Activated CD4-positive, alpha-beta T cell treated with anti-CD3 and anti-CD28 coated beads, Interleukin-2, amount 50 U/mL, for 4 hours (primary cell): ENCODE measurements at places on chromosomes 11 and 22.

- no peak for DNase-seq
Observed at GRCh38 chr11:67119585-67120391, 725 bp downstream of the KDM2A start.

DNA sequence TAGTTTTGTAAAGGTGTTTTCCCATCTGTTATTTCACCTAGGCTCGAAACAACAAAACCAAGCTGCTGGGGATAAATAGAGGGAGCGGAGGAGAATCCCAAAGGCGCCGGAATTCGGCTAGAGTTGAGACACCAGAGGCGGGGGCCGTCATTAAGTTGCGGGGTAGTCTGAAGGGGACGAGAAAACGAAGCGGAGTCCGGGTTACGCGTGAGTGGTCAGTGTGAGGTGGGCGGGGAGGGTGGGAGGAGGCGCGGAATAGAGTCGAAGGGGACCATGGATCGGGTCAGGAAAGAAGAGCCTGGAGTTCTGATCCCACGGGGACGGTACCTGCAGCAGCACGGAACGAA, 361 bp downstream of the SRPRA start:
- DNase-seq, result no peak

GRCh38 chr11:3982431-3982830, 112.2 kb upstream of the RRM1 start:
- DNase-seq, result no peak

DNA sequence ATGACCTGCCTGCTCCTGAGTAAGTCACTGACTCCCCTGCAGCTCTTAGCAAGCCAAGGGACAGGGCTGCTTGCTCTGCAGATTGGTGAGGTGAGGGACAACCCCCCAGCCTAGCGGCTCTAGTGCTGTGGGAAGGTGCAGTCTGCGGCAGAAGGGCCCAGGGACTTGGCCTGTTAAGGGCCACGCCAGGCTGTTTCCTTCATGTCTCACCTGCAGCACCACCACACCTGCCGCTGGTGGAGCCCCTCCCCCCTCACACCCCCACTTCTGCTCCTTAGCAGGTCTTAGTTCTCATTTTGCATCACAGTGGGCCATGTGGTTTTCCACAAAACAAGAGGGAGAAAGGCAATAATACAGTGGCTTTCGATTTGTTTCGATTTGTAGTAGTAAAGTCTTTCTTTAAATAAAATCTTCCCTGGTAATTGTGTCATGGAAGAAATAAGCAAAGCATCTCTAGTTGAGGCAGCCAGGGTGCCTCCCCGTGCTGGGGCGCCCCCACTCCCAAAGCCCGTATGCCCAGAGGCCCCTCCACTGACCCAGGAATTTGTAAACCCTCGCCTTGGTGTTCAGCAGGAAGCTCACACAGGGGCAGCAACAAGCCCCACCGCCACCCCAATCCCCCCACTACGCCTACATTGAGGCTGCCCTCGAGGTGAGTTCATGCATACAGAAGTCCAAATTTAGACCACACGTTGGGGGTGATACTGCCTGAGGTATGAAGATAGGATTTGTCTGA, 86.5 kb upstream of the CLDN5 start:
- DNase-seq, result no peak

DNA sequence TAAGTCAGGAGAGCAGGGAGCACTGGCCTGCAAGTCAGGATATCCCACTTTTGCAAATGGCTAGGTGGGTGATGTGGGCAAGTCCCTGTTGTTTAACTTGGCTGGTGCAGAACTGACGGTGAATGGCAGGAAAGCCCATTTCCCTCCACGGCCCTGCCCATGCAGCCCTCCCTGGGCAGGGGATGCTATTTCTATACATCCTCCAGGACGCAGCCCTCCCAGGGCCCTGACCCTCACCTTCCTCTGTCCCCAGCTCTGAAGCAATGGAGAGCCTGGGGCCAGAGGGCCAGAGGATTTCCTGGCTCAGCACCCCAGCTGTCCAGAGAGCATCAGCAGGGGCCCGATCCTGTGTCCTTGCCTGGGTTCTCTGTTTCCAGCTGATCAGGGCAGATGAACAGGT, 91.3 kb downstream of the TSPAN18 start:
- DNase-seq, result no peak

GRCh38 chr11:112836256-112836602, 125.0 kb upstream of the NCAM1 start:
- no peak for DNase-seq

- no peak for DNase-seq
Observed at GRCh38 chr11:74366576-74366975, 31.7 kb downstream of the PGM2L1 start.

DNA sequence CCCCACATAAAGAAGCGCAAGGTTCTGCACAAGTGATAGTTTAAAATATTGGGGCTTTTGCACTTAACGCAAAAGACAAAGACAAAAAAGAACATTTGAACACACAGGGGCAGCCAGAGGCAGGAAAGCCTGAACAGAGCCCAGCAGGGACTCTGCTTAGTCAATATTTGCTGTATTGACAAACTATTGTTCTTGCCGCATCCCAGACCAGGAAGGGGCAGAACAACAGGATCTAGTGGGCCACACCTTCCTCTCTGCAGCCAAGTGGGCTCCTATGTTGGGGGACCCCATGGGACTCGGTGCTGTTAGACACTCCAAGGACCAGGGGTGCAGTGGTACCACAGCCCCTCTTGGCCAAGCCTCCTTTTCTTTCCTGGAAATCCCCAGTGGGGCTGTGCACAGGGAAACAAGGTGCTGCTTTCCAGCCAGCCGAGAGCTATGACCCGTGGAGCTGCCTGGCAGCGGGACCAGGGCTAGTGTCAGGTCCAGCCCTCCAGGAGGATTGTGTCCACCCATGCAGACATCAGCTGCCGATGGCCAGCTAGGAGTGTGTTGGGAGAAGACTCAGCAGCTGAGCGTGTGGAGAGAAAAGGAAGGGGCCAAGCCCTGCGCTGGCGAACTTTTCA, 43.3 kb upstream of the ANO1 start:
- DNase-seq, result no peak

DNA sequence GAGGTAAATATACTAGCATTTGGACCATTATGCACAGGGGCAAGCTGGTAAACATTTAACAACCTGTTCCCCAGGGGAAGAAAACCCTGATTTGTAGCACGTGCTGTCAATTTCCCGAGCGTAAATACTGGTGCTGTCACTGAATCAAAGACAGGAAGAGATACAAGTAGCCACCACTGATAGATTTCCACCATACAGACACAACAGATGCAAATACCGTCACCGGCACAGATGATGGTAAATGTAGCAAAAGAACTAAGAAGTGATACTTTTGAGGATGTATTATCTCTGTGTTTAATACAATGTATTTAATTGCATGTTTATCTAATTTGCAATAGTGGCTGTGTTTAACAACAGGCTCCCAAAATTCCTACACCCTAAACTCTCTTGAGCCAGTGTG, 39.6 kb downstream of the SHISAL1 start:
- no peak for DNase-seq

GRCh38 chr11:5531053-5531831, 14.7 kb upstream of the UBQLNL start:
- DNase-seq, result no peak

- no peak for DNase-seq
Observed at GRCh38 chr11:77165066-77165465, 37.0 kb downstream of the MYO7A start.

- DNase-seq, result peak; percentile 13
Observed at GRCh38 chr11:35617687-35618496, at the start of gene FJX1. FJX1 (plus strand) TSS chr11:35618460; CDS start chr11:35618637, 177 bp downstream.

- no peak for DNase-seq
Observed at GRCh38 chr22:35335936-35336781, 36.5 kb downstream of the TOM1 start.

DNA sequence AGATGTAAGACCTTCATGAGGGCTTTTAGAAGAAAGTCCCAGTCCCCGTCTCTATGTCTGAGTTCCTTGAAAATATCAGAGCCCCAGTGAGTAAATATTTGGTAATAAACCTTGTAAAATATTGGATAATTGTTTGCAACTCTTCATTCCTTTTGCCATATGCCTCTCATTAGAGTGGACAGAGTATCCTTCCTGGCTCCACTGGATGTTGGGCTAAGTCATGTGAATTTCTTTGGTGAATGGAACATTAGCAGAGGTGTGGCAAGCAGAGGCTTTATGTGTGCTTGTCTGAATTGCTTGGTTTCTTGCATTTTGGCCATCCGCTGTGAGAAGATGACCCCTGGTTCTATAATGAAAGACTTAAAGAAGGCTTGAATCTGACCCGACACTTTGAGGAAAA, 490.3 kb downstream of the METTL15 start:
- DNase-seq, result no peak

DNA sequence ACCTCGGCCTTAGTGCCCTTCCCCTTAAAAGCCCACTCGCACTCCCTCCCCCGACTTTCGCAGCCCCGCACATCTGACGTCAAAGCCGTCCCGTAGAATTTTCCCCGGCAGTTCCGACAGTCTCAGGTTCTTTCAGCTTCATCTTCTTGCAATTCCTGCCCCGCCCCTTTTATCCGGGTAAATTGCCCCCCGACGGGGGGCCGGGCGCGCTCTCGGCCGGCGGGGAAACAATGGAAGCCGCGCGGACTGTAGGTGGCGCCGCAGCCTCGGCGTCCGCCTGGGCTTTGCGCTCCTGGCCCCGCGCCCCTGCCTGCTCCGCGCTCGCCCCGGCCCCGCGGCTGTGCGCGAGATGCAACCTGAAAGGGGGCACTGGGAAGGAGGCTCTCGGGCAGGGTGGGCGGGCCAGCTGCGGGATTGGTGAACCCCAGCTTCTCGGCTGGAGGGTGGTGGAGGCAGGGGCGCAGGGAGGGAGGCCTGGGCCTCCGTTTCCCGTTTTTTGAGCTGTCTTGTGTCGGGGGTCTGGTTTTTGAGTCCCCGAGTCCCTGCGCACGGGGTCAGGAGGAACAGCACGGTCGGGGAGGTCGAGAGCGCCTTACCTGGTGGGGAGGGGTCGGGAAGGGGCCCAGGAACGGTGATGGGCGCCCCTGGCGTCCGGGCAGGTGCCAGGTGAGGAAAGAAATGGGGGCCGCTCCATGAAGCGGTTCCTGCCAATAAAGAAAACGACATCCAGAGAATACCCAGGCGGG, 859 bp upstream of the FGF19 start:
- no peak for DNase-seq

GRCh38 chr11:113894421-113894996, 10.1 kb upstream of the HTR3B start:
- DNase-seq, result no peak

GRCh38 chr11:119249671-119250010, 43.5 kb downstream of the CBL start:
- no peak for DNase-seq

DNA sequence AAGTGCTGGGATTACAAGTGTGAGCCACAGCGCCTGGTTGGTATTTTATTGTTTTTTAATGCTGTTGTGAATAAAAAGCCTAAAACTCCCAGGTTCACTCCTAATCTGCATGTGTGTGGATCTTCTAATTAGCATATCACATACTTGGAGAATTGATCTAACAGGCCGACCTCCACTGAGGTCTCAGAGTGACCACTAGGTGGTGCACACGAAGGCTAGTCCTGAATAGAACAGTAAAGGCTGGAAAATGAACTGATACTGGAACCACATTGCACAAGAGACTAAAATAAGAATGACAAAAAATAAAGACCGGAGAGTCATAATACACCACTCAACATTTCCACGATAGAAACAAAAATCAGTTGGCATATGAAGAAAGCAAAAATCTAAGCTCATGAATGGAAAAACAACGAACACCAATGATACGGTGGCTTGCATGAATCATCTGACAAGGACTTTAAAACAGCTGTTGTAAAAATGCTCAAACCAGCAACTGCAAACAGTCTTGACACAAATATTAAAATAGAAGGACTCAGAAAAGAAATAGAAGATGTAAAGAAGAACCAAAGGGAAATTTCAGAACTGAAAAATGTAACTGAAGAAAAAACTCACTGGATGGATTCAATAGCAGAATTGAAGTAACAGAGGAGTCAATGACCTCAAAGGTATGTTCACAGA, 19.2 kb downstream of the PIM3 start:
- no peak for DNase-seq

- no peak for DNase-seq
Observed at GRCh38 chr22:22684580-22685561, 40.5 kb downstream of the GGTLC2 start.

DNA sequence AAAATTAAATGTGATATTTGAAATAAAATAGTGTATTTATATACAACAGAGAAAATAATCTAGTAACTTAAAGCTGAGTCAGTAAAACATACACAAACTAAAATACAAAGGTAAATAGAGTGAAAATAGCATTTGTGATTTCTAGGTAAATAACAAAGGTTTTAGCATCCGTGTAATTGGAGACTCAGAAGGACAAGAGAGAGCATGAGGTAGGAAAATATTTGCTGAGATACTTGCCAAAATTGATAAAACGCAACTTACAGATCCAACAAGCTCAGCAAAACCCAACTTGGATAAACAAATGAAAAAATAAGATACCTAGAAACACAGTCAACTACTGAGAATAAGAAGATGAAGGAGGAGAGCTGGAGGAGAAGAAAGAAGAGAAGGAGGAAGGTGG, 634.7 kb upstream of the CCDC179 start:
- DNase-seq, result no peak

DNA sequence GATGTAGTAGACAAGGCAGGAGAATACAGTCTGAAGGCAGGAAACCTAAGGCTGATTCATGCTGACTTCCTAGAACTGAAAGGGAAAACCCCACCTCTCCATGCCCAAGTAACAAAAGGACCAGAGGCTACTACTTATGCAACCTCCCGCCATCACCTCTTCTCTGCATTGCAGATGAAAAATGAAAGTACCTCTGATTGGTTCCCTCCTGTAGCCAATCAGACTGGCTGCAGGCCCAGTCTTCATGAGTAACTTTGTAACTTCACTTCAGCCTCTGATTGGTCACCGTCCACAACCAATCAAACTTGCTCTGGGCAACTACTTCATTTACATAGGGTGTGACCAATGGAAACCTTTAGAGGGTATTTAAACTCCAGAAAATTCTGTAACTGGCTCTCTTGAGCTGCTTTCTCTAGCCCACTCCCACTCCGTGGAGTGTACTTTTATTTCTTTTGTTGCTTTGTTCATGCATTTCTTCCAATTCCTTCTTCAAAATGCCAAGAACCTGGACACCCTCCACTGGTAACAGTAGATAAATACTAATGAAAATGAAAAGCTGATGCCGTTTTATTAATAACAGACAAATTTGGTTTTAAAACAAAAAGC, 5.2 kb upstream of the MAP6 start:
- DNase-seq, result no peak

GRCh38 chr11:118838905-118839553, 44.7 kb upstream of the CXCR5 start:
- DNase-seq, result no peak

GRCh38 chr11:8533332-8533731, 60.7 kb downstream of the STK33 start:
- DNase-seq, result no peak

GRCh38 chr22:46738647-46739093, 618 bp upstream of the CERK start:
- DNase-seq, result no peak
